NCI-H1417 treated with DMSO at 0.1 percent for 48 hours (cell line): ENCODE measurements at places on chromosomes 3 and 15.

DNA sequence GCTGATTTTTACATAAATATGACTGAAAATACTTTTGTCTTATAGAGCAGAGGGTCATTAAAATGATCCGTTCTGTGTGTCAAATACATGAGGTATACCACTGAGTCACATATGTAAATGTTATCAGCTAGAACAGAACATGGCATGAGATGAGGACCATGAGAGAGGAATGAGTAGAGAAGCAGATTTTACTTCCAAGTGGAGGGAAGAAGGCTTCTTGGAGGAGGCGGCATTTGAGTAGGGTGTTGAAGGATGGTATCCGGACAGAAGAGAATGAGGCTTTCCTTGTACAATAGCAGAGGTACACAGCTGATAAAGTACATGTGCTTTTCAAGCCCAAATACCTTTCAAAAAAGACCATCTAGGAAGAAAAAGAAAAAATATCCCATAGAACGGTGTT is 4.8 kb downstream of the LIPC start:
- DNase-seq, result no peak

- no peak for DNase-seq
Observed at GRCh38 chr3:70185661-70186060, 126.8 kb downstream of the MDFIC2 start.

DNA sequence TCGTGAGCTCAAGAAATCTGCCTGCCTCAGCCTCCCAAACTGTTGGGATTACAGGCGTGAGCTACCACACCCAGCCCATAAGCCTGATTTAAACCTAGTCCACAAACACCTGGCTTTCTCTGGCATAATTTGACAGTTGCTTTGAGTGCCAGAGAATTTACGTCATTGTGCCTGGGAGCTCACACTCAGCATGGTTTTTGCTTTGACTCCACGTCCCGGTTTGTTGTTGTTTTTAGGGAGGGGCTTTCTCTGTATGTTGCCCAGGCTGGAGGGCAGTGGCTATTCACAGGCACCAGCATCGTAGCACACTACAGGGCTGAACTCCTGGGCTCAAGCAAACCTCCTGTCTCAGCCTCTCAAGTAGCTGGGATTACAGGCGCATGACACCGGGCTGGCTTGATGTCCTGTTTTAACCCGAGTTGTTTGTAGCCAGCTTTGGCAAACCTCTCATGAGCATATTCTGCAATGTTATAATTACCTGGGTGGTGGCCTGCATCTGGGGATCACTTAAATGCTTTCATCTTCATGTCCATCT is 32.7 kb downstream of the CEMIP start:
- DNase-seq, result no peak

DNA sequence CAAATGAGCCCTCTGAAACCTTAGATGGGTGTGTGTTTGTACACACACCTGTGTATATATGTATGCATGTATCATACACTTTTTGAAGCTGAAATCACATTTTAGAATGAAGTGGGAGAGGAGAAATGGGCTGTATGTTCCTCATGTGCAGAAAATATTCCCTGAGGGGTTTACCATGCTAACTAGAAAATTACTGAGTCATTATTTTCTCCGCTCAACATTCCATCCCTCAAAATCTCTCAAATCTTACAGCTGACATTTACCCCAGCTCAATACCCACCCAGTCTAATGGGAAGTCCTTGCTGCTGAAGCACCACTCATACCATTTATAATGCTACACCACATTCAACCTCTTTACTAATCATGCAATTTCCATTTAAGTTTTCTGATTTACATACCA is 138.6 kb downstream of the P2RY1 start:
- DNase-seq, result no peak

DNA sequence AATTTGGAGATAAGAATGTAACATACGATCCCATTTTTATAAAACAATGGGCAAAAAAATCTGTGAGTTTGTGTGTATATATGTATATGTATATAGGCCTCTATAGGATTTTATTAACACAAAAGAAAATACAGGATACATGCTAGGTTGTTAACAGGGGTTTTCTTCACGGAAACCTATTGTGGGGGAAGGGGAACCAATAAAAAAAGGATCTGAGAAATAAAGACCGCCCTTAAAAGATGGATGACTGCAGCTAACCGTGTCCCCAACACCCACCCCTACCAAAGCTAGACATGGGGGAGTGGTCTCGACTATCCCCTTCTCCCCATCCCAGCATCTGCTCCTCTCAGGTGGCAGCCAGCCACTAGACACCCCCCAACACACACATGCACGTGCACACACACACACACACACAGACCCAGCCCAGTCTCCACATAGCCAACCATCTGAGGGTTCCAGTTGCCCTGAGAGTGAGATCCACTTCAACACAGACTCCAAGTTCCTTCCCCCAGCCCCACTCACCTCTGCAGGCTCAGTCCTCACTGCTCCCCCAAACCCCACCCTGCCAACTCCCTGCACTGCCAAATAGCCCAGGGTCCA is 132.9 kb downstream of the TPRA1 start:
- no peak for DNase-seq

- no peak for DNase-seq
Observed at GRCh38 chr3:56792193-56792592, 9.6 kb downstream of the ARHGEF3 start.

DNA sequence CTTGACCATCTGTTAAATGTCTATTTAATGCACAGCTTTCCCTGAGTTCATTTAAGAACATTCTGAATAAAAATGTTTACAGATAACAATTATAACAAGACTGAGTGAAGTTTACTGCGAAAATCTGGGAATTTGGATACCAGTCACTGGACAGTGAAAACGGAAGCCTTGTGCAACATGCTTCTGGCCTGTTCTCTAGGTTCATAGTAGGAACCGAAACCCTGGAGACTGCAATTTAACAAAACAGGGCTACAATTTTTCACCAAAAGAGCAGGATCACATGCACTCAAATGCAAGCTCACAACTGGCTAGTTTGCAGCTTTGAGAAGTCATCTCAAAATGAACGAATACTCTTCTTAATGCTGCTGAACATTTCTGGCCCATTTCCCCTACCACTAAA is 435.9 kb downstream of the NR2F2 start:
- DNase-seq, result no peak

GRCh38 chr3:151976211-151977050 is 103.0 kb downstream of the SUCNR1 start:
- DNase-seq, result no peak

GRCh38 chr3:32973982-32974381 is 22.5 kb downstream of the CCR4 start:
- DNase-seq, result no peak

DNA sequence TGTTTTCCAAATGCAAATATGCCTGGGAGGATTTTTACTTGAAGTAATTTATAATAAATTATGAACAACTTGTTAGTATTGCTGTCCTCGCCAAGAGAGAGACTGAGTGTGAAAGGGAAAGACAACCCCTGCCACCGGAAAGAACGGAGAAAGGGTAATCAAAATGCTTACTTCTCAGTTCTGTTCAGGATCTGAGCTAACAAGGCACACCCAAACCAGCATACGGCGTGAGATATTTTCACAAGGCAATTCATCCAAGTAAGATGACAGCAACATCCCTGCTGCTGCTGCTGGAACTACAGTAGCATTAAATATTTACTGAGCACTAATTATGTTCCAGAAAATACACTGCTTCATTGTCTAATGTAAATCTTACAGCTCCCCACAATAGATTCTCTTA is 96.1 kb downstream of the KBTBD8 start:
- no peak for DNase-seq

- DNase-seq, result no peak
Observed at GRCh38 chr15:55894399-55894965, 98.9 kb downstream of the NEDD4 start.

DNA sequence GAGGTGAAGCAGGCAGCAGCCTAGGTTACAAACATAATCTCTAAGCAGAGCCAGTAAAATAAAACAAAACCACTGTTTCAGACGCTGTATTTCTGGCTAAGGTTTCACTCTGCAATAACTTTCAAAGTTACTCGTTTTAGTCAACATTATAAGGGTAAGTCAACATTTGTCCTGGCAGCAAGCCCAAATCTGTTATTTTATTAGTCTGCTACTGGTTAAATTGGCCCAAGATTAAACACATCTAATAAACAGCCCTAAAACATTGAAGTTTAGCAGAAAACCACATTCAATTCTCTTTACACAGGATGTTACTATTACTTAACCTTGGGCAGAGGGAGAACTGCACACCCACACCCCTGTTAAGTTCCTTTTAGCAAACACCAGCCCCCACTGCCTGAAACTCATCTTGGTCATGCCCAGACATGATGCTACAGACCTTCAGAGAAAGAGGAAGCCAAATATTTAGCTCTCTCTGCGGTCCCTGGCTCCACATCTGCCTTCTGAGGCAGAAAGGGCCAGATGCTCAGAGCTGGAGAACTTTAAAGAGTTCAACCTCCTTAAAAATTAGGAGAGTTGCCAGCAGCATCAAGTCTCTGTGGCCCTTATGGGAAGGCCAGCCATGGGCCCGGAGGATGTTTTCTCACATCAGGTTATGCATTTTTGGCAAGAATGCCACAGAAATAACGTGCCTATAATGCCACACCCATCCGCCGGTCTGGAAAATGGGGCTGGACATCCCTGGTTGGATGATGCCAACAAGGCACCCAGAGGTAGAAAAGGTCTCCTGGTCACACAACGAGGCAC is 17.9 kb downstream of the ARHGEF3 start:
- DNase-seq, result no peak

DNA sequence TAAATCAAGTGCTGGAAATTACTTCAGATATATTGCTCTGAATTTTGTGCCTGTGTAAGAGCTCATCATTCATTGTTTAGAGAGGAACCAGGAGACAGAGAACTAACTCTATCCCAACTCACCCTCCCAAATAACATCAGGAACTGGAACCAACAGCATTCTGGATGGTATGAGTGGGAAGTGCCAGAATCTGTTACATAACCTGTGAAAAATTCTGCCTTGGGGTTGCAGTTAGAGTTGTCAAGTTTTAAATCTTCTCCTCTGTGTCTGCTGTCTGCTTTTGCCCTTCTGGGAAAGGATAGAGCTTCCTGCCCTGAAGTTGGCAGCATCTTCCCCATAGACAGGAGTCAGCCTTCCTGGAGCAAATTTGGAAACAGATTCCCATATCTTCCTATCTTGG is 41.2 kb downstream of the TIMP4 start:
- DNase-seq, result no peak

GRCh38 chr3:8489278-8489792 is 12.3 kb upstream of the LMCD1 start:
- no peak for DNase-seq

DNA sequence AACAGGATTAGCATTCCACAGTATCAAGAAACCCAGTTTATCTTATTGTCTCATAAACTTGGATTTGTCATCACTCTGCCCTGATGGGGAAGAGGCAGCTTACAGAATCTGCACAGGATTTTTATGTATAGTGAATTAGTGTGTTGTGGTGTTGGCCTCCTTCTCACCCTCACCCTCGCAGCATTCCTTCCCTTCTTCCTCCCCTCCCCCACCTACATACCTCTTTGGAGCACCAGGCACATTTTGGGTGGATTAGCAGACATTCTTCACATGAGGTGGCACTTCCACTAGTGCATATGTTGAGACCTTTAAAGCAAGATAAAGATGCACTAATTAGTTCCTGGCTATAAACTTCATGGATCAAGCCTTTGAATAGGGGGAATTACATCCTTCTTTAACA is 13.9 kb downstream of the ITGB5 start:
- DNase-seq, result no peak

DNA sequence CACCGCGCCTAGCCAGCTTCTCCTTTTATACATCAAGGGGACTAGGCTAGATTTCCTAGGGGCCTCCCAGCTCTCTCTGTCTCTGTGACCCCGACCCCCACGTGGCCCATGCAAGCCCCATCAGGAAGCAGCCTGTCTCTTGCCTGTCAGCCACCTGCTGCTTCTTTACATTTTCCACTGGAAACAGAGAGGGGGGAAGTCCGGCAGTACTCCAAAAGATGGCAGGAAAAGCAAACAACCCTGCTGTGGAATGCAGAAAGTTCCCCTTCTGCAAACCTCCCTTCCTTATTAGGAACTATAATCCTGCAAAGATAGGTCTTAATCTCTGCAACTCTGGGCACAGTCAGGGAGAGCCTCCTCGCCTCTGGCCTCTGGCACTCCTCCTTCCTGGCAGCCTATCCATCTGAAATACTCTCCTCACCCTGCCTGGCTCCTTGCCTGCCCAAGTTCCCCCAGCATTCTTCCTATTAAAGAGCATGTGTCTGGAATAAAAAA is 47.4 kb upstream of the HACD2 start:
- DNase-seq, result no peak
